ENCODE measurements at places on chromosomes 3 and 15.

DNA sequence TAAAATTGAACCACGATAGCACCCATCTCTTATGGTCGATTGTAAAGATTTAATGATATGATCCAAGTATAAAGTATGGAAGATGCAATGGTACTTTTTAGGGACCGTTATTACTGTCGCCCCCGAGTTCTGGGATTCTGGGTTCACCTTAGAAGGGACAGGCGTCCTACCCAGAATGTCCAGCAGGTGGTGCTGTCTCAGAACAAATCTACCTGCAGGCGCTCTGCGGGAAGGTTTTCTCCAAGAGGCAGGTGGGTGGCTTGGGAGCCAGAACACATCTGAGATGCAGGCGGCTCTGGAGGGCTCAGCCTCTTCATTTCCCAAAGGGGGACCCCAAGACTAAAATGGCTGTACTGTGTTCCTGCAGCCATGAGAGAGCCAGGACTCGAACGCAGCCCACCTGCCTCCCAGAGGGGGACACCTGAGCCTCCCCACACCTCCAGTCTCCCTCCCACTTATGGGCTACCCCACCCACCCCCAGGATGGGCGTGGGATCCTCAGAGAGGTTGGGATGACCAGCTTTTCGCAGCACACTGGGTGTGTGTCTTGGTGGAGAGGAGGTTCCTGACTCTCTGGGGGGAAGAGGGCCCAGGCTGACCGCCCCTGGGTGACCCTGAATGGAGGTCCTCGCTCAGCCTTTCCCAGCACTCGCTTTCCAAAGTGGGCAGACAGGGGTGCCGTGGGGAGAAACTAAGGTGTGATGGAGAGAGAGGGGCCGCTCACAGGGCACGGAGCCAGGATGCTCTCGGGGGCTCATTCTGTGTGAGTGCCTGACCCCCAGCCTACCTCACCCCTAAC lies 28.1 kb upstream of the CORO2B start:
- peak; percentile 48 for DNase-seq

DNA sequence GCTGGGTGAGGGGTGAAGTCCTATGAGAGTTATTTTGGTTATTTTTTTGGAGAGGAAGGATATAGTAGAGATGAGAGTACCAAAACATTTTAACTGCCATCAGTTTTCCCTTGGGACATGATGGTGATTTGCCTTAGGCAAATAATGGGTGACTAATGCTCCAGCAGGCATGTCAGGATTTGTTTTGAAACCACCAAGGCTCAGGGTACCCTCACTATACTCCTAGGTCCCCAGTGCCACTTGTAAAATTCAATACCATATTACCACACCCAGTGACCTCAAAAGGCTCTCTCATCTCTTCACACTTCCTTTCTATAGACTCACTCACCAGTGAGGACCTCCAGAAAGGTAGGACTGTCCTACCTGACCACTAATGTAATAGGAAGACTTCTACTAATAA lies 83.6 kb downstream of the WDR72 start:
- DNase-seq: no peak

DNA sequence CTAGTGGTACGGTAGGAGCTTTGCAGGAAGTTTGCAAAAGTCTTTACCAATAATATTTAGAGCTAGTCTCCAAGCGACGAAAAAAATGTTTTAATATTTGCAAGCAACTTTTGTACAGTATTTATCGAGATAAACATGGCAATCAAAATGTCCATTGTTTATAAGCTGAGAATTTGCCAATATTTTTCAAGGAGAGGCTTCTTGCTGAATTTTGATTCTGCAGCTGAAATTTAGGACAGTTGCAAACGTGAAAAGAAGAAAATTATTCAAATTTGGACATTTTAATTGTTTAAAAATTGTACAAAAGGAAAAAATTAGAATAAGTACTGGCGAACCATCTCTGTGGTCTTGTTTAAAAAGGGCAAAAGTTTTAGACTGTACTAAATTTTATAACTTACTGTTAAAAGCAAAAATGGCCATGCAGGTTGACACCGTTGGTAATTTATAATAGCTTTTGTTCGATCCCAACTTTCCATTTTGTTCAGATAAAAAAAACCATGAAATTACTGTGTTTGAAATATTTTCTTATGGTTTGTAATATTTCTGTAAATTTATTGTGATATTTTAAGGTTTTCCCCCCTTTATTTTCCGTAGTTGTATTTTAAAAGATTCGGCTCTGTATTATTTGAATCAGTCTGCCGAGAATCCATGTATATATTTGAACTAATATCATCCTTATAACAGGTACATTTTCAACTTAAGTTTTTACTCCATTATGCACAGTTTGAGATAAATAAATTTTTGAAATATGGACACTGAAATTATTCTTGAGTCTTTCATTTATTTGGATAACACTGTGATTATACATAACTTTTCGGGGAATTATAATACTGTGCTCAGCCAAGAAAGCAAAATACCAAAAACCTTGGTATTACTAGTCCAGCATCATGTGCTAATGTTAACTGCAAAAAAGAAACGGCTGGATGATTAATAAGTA lies 2.2 kb downstream of the SOX2 start:
- DNase-seq: no peak

GRCh38 chr15:80550908-80551260 lies 144.2 kb upstream of the ABHD17C start:
- no peak for DNase-seq

- no peak for DNase-seq
Observed at GRCh38 chr3:168796339-168796738, 700.6 kb upstream of the GOLIM4 start.

GRCh38 chr3:194549853-194550252 lies 63.1 kb upstream of the ATP13A3 start:
- no peak for DNase-seq

- no peak for DNase-seq
Observed at GRCh38 chr3:53193466-53194209, 32.6 kb downstream of the PRKCD start.

- DNase-seq: no peak
Observed at GRCh38 chr3:107581230-107581629, 58.5 kb downstream of the BBX start.

GRCh38 chr3:72836923-72837322 lies 11.3 kb downstream of the SHQ1 start:
- no peak for DNase-seq

DNA sequence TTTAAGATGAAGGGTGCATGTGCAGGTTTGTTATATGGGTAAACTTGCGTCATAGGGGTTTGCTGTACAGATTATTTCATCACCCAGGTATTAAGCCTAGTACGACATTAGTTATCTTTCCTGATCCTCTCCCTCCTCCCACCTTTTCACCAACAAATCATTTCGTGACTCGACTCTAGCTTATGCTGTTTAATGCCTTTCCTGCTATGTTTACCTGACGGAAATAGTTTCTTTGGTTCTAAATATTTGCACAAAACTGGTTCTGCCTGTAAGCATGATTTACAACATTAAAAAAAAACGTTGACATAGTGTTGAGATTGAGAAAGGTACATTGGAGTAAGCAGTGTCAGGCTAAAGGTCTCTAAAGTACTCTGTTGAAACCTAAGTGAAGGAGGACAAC lies 2.4 kb downstream of the GNL3 start:
- DNase-seq: no peak

DNA sequence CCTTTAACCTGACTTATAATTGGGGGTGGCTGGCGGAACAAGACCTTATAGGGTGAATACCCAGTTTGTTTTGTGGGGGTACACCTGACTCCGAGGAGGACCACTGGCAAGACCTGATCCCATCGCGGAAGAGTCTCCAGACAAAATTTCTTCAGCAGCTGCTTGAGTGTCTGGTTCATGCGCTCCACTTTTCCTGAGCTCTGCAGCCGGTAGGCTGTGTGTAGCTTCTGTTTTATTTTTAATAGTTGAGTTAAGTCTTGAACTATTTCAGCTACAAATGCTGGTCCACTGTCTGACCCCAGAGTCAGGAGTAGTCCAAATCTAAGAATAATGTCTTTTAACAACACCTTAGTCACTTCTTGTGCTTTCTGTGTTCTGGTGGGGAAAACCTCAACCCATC lies 21.2 kb upstream of the NOX5 start:
- no peak for DNase-seq

- no peak for DNase-seq
Observed at GRCh38 chr3:65246561-65246960, 558.8 kb upstream of the ADAMTS9 start.

DNA sequence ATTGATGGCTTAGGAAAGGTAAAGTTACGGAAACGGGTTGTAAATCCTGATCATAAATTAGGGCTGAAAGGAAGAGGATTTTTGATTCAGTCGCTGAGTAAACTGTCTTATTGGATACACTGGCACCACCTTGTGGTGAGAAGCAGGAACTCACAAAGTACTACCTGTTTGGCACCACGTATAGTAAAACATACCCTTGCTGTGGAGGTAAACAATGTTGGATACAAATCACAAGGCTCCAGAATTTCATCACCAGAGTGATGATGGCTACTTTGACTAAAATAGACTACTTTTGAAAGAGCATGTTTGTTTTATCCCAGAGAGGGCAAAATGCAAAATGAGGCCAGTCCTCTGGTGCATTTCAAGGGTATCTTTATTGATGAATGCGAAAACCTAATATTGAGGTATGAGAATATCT lies 216.9 kb downstream of the IGSF11 start:
- DNase-seq: peak; percentile 44

GRCh38 chr3:85475346-85475745 lies 516.6 kb downstream of the CADM2 start:
- DNase-seq: no peak

DNA sequence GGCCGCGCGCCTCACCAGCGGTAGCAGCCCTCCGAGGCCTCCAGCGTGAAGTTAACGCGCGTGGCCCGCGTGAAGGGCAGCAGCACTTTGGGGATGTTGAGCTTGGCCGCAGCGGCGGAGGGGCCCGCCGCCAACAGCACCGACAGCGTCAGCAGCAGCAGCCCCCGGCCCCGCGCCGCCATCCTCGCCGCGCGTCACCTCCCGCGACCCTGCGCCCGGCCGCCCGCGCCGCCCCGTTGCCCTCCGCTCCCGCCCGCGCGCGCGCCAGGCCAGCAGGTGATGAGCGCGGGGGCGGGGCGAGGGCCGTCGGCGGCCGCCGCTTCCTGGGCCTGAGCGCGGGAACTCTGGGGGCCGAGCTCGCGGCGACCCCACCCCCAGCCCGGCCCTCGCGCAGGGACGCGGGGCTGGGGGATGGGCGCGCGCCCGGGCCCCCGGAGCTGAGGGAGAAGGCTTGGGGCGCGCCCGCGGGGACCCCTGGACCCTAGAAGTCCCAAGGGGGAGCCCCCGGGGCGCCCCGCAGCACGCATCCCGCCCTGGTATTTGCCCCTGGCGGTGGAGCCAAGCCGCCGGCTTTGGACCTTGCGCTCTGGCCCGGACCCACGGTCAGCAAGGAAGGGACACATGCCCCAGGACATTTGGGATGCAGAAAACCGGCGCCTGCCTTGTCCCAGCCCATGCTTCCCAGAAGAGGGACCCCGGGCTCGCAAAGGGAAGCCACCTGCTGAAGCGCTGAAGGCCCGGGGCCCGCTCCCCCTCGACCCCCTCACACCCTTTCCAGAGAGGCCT lies at the start of gene NUP210:
Gene NUP210, minus strand, starts transcription at position 278 of the 786 bp plus-strand sequence. Its CDS starts 96 bp downstream, at position 182.
- DNase-seq: no peak

DNA sequence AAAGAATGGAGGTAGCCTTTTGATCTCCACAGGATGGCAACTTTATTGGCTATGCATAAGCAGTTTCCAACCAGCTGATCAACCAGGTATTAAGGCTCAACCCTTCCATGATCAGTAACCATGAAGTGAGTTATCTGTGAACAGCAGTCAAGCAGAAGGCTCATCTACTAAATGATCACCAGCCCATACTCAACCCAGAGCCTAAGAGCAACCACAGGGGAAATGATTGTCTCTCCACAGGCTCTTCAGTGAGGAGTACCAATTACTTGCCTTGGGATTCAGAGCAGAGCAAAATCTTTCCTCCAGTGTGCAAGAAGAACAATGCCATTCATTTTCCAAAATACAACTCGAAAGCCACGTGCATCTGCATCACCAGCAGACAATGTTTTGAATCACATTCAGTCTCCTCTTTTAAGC lies 754.8 kb downstream of the ROBO1 start:
- DNase-seq: no peak
